ENCODE measurements at places on chromosomes 4 and X. TPM values are rescaled to one million over a fixed set of nuclear protein-coding genes. Genes with fewer than 3 reads are reported as not detected.

SYNPO2 gene
- 83.4 TPM for polyA plus RNA-seq

- H3K4me1 ChIP-seq, result peaks cover 7% of the 10 kb centered on the region
- DNase-seq, result no peak
- H3K4me3 ChIP-seq, result no peak overlapping the region
- no peaks in the 10 kb centered on the region for H3K36me3 ChIP-seq
- no peak overlapping the region for H3K27ac ChIP-seq
Observed at GRCh38 chr4:99336553-99336952, 15.4 kb upstream of the ADH1B start.

DNA sequence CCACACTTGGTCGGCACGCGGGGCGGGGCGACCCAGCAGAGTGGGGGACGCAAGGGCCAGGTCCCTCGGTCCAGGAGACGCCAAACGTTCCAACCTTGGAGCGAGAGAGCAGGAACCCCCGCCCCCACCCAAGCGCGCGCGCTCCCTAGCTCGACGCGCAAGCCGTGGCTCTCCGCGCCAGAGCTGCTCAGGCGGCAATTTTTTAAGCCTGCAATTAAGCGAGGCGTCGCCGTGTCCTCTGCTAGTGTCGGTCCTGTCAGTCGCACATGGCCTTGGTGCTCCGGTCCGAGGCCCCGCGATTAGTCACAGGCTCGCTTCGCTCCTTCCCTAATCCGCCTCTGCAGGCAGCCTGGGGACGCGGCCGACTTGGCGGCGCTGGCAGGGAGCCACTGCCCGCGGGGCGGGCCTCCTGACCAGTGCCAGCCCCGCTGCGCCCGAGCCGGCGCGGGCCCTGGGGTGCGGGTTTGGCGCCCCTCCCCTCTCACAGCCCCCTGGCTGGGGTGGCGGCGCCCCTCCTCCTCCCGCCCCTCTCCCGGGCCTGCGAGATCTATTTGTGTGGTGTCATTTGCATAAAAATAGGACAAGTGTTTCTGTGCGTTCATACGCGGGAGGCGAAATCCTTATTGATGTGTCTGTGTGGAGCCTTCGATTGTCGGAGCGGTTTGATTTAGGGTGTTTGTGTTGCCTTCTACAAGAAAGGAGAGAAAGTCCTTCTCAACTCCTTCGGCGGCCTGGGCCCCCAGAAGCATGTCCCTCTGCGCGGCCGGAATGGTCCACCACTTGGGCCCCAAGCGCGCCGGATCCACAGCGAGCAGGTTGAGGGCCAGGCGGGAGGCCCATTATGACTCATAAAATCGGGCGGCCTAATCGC lies 9.8 kb upstream of the BCOR start:
- peak; percentile 77 for DNase-seq
- peaks cover 19% of the 10 kb centered on the region for H3K4me1 ChIP-seq
- peak overlapping the region; percentile 91 for H3K27ac ChIP-seq
- H3K27me3 ChIP-seq, result peaks cover 76% of the 10 kb centered on the region

DNA sequence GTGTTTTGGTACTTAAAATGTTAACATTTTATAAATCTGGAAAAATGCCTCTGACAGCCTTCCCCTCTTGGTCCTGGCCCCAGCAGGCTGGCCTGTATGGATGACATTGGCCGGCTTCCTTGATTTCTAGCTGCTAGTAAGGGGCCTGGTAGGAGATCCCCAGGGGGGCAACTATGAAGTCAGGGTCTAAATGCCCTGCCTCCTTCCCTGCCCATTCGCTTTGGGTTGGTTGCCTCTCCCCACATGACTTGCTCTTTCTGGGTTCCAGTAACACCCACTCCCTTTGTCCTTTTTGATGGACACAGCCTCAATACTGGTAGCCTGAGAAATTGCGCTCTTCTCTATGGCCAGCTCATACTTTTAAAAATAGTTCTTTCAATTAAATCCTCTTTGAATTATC lies 78.0 kb upstream of the MAD2L1 start:
- H3K4me1 ChIP-seq, result no peaks in the 10 kb centered on the region
- no peaks in the 10 kb centered on the region for H3K27me3 ChIP-seq
- no peak overlapping the region for H3K27ac ChIP-seq
- no peaks in the 10 kb centered on the region for H3K36me3 ChIP-seq
- DNase-seq, result no peak

Measured in stomach (tissue), 19 donors.